ENCODE measurements at places on chromosomes 11 and 22. TPM values are rescaled to one million over a fixed set of nuclear protein-coding genes. Genes with fewer than 3 reads are reported as not detected.

Gene CNGA4
- total RNA-seq: not detected

Gene HORMAD2
- not detected for total RNA-seq

Gene OTOG
- total RNA-seq: not detected

Gene HOATZ
- not detected for total RNA-seq

Gene BDNF
- total RNA-seq: 5.0 TPM

Gene LRRC32
- total RNA-seq: 13.5 TPM

Gene RFPL3
- not detected for total RNA-seq

Gene NCAPH2
- total RNA-seq: 23.5 TPM

Gene RGL4
- total RNA-seq: not detected

Gene PTPRJ
- total RNA-seq: 10.6 TPM

Gene MS4A7
- not detected for total RNA-seq

Gene DBX1
- total RNA-seq: not detected

Gene KDM4D
- total RNA-seq: 1.0 TPM

Gene OR51B5
- total RNA-seq: 0.11 TPM

Gene SPI1
- total RNA-seq: not detected

Gene TSPAN32
- total RNA-seq: 1.4 TPM

Gene FOLR2
- not detected for total RNA-seq

Gene MUC5AC
- total RNA-seq: not detected

Gene TTLL12
- 20.3 TPM for total RNA-seq

Gene SAC3D1
- total RNA-seq: 5.9 TPM

Gene CAPN5
- 8.6 TPM for total RNA-seq

Gene HSPB2
- total RNA-seq: 1.7 TPM

Gene RAG2
- not detected for total RNA-seq

Gene ATG2A
- total RNA-seq: 15.3 TPM

Gene CSNK2A3
- 2.7 TPM for total RNA-seq

Gene CYP2D6
- total RNA-seq: 0.13 TPM

Gene POU2F3
- total RNA-seq: 0.13 TPM

Gene MIOX
- total RNA-seq: not detected

Gene SLC25A18
- total RNA-seq: not detected

Gene FGF3
- total RNA-seq: not detected

Gene KRTAP5-11
- not detected for total RNA-seq

Gene RIMBP3B
- total RNA-seq: 0.22 TPM

Measured in articular chondrocyte of knee joint (primary cell).